ENCODE measurements at places on chromosomes 7 and 10. TPM values are rescaled to one million over a fixed set of nuclear protein-coding genes. Genes with fewer than 3 reads are reported as not detected.

DNA sequence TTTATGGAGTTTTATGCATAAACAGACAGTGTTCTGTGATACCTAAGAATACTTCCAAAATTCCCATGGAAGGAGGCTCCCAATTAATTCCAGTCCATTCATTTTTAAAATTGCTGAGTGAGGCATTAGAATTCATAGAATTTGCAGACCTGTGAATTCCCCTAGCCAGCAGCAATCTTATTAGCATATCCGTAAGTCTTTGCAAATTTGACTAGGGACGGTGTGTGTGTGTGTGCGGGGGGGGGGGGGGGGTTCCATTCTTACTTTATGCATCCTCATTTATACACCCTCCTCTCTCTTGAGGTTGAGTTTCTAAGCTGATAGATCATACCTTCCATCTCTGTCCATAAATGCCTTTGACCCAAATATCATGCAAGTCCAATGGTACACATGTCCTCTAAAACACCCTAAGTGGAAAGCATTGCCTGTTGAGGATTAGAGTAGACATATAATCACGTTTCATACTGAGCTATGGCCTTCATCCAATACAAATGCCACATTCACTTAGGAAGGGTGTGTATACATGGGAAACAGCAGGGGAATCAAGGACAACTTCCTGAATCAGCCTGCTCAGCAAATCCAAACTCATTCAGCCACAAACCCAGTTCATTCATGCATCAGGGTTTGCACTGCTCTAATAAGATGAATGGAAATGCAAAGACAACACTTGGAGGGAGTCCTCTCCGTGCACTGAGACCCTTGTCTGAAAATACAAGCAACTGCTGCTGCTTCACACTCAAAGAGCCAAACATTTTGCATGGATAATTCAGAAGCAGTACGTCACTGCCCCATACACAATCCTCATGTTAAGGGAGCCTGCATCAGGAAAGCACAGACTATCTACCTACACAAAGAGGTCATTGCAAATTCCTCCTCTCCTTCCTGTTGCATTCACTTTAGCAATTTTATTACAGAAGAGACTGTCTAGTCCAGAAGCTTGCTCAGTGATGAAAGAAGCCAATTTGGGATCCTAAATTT, 350.8 kb downstream of the KCNMA1 start:
- H3K4me3 ChIP-seq = no peak overlapping the region
- H3K27ac ChIP-seq = no peak overlapping the region
- H3K36me3 ChIP-seq = no peaks in the 10 kb centered on the region
- H3K27me3 ChIP-seq = no peaks in the 10 kb centered on the region
- H3K4me1 ChIP-seq = peaks cover 43% of the 10 kb centered on the region

GRCh38 chr7:86914551-86914950, 144.9 kb downstream of the ELAPOR2 start:
- no peaks in the 10 kb centered on the region for H3K36me3 ChIP-seq
- no peak for DNase-seq
- no peak overlapping the region for H3K4me3 ChIP-seq
- no peak overlapping the region for H3K27ac ChIP-seq
- no peaks in the 10 kb centered on the region for H3K27me3 ChIP-seq

DNA sequence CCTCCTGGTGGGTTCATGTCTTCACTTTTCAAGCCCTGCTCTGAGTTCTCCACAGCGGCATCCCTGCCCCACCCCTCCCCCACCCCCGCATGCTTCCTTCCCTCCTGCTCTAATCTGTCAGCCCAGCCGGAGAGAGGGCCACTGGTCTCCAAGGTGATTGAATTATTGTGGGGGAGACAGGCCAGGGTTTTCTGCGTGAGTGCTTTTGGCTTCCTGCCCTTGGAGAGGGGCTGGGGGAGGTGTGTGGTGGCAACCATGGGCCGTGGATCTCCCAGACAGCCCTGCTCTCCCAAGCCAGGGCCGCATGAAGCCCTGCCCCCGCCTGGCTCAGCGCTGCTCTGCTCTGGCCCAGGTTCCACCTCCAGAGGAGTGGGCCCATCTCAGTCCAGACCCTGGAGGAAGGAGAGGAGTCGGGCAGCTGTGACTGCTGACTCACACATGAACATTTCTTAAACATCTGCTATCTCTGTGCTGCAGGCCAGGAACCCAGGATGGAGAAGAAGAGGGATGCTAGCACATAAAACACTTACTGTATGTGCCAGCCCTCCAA, 109.9 kb downstream of the ZMIZ1 start:
- peak overlapping the region; percentile 80 for H3K27ac ChIP-seq
- no peak overlapping the region for H3K4me3 ChIP-seq
- DNase-seq = peak; percentile 88
- no peaks in the 10 kb centered on the region for H3K27me3 ChIP-seq

GRCh38 chr7:127844707-127845331, 186.4 kb downstream of the LRRC4 start:
- H3K4me1 ChIP-seq = peaks cover 26% of the 10 kb centered on the region
- no peaks in the 10 kb centered on the region for H3K27me3 ChIP-seq
- peak; percentile 55 for DNase-seq
- no peaks in the 10 kb centered on the region for H3K36me3 ChIP-seq
- H3K27ac ChIP-seq = no peak overlapping the region

DNA sequence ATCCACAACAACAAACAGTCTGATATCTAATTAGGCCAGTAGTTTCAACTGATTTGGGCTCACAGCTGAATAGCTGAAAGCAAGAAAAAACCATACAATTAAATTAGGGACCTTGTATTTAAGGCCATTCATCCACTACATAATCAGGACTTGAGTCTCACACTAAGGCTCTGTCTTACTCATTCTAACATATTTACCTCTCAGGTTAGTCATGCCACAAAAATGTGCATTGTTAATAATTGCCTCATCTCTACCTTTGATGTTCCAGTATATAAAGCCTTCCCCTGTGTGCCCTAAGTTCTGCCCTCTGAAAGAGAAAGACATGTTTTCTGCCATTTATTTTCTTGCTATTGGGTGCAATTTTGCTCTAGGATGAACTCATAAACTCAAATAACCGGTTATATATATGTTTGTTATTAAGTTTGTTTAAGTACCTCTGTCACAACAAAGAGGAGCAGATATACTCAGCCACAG, 5.3 kb upstream of the C1GALT1 start:
- H3K36me3 ChIP-seq = no peaks in the 10 kb centered on the region
- no peak overlapping the region for H3K27ac ChIP-seq
- DNase-seq = no peak
- H3K4me1 ChIP-seq = peaks cover 25% of the 10 kb centered on the region
- no peaks in the 10 kb centered on the region for H3K27me3 ChIP-seq

RBM20 gene
- polyA plus RNA-seq = 2.3 TPM

- H3K27me3 ChIP-seq = peaks cover 46% of the 10 kb centered on the region
- H3K36me3 ChIP-seq = no peaks in the 10 kb centered on the region
- H3K4me3 ChIP-seq = no peak overlapping the region
These were observed 66.9 kb downstream of the GLRX3 start for GRCh38 chr10:130202984-130203621.

GRCh38 chr7:95434557-95435421, at the start of gene PON2:
Gene PON2, minus strand, starts transcription at chr7:95435028. Its CDS starts 77 bp downstream, at chr7:95434951.
- no peaks in the 10 kb centered on the region for H3K27me3 ChIP-seq
- peak within 1 kb of the TSS; percentile 64 for H3K4me3 ChIP-seq
- peak; percentile 95 for DNase-seq
- H3K4me1 ChIP-seq = peaks cover 10% of the 10 kb centered on the region
- H3K27ac ChIP-seq = peak within 1 kb of the TSS; percentile 95
- no peaks in the 10 kb centered on the region for H3K36me3 ChIP-seq

HOXA6 gene
- polyA plus RNA-seq = not detected

DNA sequence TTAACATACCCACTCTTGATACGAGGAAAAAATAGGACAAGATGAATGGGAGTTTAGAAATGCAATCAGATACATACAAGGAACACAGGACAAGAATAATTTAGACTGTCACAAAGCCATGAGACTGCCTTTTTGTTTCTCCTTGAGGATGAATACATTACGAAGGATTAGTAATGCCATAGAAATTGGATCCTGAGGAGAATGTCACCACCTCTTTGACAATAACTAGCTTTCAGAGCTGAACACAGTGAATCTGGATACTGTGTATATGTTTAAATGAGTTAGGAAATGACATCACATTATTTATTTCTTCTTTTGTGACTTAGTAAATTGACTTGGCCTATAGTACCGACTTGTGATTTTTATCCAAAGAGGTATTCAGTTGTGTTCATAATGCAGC, 596.3 kb upstream of the CNTNAP2 start:
- H3K4me3 ChIP-seq = no peak overlapping the region
- no peak overlapping the region for H3K27ac ChIP-seq
- no peak for DNase-seq
- no peaks in the 10 kb centered on the region for H3K36me3 ChIP-seq

- H3K4me3 ChIP-seq = no peak overlapping the region
- no peaks in the 10 kb centered on the region for H3K4me1 ChIP-seq
- no peak overlapping the region for H3K27ac ChIP-seq
- H3K27me3 ChIP-seq = peaks cover 12% of the 10 kb centered on the region
- no peaks in the 10 kb centered on the region for H3K36me3 ChIP-seq
- no peak for DNase-seq
These were observed 86.5 kb upstream of the INSIG1 start for GRCh38 chr7:155211173-155211572.

CHAT gene
- not detected for polyA plus RNA-seq

DNA sequence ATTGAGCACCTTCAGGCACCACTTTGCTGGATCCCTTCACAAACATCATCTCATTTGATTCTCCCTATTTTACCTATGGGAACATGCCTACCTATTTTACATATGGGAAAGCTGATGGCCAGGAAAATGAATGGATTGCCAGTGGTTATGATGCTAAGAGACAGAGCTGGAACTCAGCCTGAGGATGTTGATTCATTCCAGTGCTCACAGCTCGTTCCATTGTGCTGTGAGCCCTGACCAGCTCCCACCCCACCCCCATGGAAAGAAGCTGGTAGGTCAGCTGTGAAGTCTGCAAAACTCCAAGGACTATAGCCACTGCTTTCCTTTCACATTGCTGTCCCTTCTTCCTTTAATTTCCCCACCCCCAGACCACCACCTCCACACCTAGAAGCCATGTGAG, 9.6 kb downstream of the UBTD1 start:
- H3K27ac ChIP-seq = no peak overlapping the region
- H3K4me1 ChIP-seq = no peaks in the 10 kb centered on the region
- no peak overlapping the region for H3K4me3 ChIP-seq
- no peaks in the 10 kb centered on the region for H3K36me3 ChIP-seq
- H3K27me3 ChIP-seq = no peaks in the 10 kb centered on the region

OPN1SW gene
- not detected for polyA plus RNA-seq

- no peaks in the 10 kb centered on the region for H3K4me1 ChIP-seq
- no peak overlapping the region for H3K27ac ChIP-seq
These were observed 116.5 kb upstream of the LRRN3 start for GRCh38 chr7:110974441-110974840.

- DNase-seq = peak; percentile 96
- no peaks in the 10 kb centered on the region for H3K27me3 ChIP-seq
- H3K4me1 ChIP-seq = no peaks in the 10 kb centered on the region
- peak overlapping the region; percentile 7 for H3K4me3 ChIP-seq
- peaks cover 10% of the 10 kb centered on the region for H3K36me3 ChIP-seq
These were observed 159.8 kb downstream of the PIP4K2A start for GRCh38 chr10:22554461-22555182.

WNT8B gene
- not detected for polyA plus RNA-seq

DNA sequence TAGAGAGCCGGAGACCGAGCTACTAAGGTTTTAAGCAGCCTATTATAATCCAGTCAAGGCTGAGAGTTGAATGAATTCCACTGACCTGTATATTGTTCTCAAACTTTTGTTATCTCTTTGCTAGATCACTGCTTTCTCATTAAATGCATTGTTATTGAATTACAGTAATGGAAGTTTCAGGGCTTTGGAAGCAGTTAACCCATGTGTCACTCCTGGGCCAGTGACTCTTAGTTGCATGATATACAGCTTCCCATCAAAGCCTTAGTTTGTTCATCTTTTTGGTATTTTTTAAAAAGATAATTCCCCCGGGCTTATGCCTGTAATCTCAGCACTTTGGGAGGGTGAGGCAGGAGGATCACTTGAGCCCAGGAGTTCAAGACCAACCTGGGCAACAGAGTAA, 55.4 kb upstream of the KIAA1217 start:
- no peaks in the 10 kb centered on the region for H3K27me3 ChIP-seq
- no peak overlapping the region for H3K4me3 ChIP-seq
- no peaks in the 10 kb centered on the region for H3K4me1 ChIP-seq
- H3K27ac ChIP-seq = no peak overlapping the region
- DNase-seq = no peak
- no peaks in the 10 kb centered on the region for H3K36me3 ChIP-seq

- peaks cover 1% of the 10 kb centered on the region for H3K4me1 ChIP-seq
- no peak for DNase-seq
- H3K27ac ChIP-seq = no peak overlapping the region
- no peak overlapping the region for H3K4me3 ChIP-seq
- H3K36me3 ChIP-seq = no peaks in the 10 kb centered on the region
- H3K27me3 ChIP-seq = no peaks in the 10 kb centered on the region
These were observed 254.7 kb downstream of the STK31 start for GRCh38 chr7:23964715-23965114.

DNA sequence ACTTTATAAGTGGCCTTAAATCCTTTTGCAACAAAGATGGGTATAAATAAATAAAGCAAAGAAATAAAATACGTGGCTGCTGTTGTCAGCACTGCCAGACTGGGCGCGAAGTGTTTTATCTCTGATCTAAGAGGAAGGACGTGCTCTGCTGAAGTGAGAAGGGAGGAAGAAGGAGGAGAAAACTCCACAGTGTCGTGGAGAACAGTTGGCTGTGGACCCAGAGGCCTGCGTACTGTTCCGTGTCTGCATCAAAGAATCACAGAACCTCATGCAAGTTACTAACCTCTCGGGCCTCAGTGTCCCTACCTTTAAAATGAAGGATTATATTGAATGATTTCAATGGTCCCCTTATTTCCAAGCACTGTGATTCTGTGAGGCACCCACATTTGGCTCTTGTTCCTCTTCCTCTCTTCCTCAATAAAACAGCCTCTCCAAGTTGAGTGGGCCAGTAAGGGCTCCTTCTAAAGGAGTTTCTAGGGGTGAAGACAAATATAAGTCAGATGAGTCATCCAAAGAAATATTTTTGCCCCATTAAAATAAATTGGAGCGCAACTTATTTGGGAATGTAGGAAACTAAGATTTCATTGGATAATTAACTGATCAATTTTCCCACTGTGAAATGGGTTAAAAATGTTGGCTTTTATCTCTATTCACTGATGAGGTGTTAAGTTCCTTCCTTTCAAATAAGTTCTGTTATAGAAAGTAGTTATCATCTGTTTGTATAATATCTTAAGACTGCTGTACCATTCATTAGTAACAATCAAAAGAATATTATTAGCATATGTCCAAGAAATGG, 126.9 kb upstream of the EFCAB10 start:
- no peak for DNase-seq
- H3K4me1 ChIP-seq = peaks cover 7% of the 10 kb centered on the region
- H3K27ac ChIP-seq = no peak overlapping the region
- no peaks in the 10 kb centered on the region for H3K27me3 ChIP-seq
- H3K36me3 ChIP-seq = peaks cover 7% of the 10 kb centered on the region

DNA sequence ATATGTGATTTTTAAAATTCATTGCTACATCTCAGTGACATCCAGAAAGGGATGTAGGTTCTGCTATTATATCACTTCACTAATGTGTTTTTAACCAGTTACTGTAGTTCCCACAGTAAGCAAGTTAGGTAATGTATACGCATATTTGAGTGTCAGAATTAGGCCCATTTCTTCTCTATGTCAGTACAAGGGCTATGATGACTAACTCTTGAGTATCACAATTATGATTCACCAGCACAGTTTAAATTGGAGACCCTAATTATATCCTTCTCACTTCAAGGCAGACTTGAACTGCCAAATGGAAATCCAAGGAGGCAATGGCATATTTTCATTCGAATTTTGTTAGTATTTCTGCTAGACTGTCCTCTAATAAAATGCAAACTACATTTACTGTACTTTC, 23.6 kb downstream of the BZW2 start:
- H3K4me1 ChIP-seq = peaks cover 21% of the 10 kb centered on the region
- no peak for DNase-seq

- no peaks in the 10 kb centered on the region for H3K4me1 ChIP-seq
- no peak overlapping the region for H3K4me3 ChIP-seq
- no peak overlapping the region for H3K27ac ChIP-seq
These were observed 26.3 kb upstream of the CCDC7 start for GRCh38 chr10:32419615-32420014.

Data from stomach (tissue), 19 donors.